ENCODE measurements at places on chromosomes 1 and 21.

DNA sequence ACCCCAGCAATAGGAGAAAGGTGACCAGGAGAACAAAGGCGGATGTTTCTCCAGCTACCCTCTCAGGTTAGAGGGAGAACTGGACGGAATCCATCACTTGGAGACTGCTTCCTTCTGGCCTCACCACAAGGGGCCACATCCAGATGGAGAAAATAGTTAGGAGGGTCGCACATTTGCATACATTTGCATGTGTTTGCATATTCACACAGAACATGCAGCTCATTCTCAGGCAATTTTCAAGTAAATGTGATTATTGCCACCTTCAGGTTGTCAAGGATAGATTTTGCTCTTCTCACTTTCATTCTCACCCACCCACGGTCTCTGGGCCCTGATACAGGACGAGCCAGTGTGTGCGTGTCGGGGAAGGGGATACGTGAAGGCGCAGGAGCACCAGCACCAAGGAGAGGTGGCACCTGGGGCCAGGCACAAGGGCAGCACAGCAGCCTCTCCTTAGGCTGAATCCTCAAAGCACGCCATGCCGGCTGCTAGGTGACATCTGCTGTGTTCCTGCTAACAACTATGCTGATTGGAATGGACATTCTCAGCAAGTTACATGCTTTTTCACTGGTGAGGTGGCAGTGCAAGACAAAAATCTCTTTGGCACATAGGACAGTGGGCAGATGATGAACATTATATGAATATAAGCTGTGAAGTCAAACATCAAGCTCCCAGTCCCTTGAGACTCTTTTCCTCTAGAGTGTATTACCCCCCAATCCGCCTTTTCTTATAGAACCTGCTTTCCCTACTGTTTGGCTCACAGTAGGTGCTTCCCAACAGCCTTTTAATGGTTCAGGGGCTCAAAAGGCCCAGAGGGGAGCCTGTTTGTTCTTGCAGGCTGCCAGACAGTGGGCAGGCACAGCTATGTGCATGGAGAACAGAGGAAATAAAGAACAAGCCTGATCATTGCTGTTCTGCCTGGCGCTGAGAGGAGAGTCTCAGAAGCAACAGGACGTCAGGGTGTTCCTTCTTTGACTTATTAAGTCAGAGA lies 14.3 kb downstream of the ACKR1 start:
- DNase-seq: no peak

GRCh38 chr1:105874621-105875020 lies 1181.9 kb upstream of the PRMT6 start:
- no peak for DNase-seq

DNA sequence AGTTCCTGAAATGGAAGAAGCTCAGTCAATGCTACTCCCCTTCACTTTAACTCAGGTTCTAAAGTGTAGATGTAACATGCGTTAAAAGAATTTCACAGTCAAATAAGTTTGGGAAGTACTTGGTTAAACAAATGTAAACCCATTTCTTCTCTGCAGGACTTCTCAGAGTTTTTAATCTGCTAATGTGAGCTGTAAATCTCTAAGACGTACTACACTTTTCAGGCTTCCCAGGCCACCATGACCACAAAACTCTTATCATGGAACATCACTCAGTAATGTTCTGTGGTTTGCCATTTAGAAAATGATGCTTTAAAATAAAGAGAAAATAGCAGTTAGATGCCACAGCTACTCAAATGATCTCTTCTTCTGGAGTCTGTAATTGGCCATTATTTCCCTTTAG lies 104.3 kb downstream of the HHIPL2 start:
- no peak for DNase-seq

GRCh38 chr1:53620061-53620855 lies 118.7 kb downstream of the GLIS1 start:
- no peak for DNase-seq

GRCh38 chr1:4767308-4767707 lies 112.9 kb downstream of the AJAP1 start:
- no peak for DNase-seq

GRCh38 chr1:182756423-182756822 lies 33.1 kb upstream of the NPL start:
- no peak for DNase-seq

DNA sequence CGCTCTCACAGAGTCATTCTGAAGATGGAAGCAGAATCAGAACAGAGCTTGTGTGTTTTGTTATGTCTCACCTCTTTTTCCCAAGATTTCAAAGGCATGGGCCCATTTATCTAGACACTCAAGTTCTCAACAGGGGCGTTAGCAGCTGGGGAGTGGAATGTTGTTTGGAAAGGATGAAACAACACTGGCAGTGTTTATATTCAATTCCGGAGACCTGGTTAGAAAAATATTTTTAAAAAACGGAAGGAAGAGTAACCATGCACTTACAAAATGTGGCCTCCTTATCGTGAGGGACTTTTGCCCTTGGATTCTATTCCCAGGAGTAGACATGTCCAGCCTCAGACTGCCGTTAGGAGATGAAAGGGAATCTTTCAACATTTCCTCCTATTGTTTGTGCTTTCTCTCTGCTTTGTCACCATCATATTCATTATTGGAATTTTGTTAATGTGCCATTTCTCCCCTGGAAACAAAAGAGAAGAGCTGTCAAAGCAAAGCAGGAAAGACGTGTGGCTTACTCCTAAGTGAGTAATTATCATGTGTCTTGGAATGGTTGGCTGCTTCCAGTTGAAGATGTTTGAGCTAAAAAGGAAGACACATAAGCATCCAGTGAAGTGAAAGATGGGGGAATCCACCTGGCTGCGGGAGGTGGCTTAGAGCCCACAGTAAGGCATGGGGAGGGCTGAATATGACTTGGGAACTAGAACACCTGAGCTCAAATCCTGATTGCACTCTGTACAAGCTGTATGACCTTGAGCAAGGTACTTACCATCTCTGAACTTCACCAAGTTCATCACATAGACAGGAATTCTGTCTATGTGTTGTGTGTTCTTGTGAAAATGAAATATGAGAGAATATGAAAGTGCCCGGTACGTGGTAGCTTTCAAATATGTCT lies 71.7 kb upstream of the JUN start:
- DNase-seq: no peak

GRCh38 chr1:200917291-200917817 lies 22.7 kb downstream of the INAVA start:
- no peak for DNase-seq

- DNase-seq: no peak
These were observed 36.9 kb downstream of the WDR64 start for GRCh38 chr1:241688940-241689368.
